ENCODE measurements at places on chromosomes 4 and X.

- no peak for DNase-seq
Observed at GRCh38 chr4:13368217-13368616, 115.9 kb downstream of the RAB28 start.

DNA sequence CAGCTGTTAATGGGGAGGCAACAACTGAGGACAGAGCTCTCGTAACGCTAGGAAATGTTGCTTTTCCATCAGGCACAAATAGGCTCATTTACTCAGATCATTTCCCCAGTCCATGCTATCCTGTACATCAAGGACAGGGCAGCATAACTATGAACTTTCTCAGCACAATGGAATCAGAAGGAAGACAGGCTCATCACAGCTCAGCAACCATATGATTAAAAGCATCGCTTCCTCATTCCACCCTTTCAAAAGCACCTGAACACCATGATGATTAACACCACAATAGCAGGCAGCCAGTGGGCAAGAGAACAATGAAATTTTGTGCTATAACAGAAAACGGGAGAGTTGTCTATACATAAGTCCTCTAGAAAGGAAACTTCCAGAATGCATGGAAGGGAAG, 297.8 kb downstream of the ZNF674 start:
- no peak for DNase-seq

- no peak for DNase-seq
Observed at GRCh38 chr4:105871997-105872396, 23.3 kb upstream of the NPNT start.

GRCh38 chr4:108107729-108108382, 60.9 kb downstream of the LEF1 start:
- DNase-seq: no peak

GRCh38 chr4:117491516-117491915, 406.1 kb upstream of the TRAM1L1 start:
- no peak for DNase-seq

GRCh38 chr4:135249024-135249423, 1047.4 kb upstream of the PABPC4L start:
- no peak for DNase-seq

DNA sequence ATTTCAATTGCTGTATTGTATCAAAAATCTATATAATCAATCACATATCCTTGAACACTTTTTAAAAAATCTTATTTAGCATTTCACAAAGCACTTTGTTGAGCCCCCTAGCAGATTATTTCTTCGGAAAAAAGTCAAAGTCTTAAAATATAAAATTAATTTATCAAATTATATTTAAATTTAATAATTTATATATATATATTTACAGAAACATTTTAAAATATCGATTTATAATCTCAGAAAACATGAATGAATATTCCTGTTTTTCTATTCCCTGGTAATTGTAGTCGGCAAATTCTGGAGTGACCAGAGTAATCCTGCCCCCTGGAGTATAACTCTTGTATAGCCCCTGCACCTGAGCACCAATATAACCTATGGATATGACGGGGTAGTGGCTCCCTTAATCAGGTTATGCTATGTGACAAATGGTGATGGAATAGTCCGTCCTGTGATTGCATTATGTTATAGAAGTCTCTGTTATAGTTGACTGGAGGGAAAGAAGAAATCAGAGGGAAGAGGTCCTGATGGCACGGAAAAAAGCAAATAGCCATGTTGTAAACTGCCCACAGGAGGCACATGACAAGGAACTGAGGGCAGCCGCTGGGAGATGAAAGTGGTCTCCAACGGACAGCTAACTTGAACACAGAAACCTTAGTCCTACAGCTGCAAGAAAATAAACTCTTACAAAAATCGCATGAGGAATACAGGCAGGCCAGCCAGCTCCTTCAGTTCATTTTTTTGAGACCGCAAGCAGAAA, 1092.3 kb downstream of the ARAP2 start:
- peak; percentile 73 for DNase-seq

DNA sequence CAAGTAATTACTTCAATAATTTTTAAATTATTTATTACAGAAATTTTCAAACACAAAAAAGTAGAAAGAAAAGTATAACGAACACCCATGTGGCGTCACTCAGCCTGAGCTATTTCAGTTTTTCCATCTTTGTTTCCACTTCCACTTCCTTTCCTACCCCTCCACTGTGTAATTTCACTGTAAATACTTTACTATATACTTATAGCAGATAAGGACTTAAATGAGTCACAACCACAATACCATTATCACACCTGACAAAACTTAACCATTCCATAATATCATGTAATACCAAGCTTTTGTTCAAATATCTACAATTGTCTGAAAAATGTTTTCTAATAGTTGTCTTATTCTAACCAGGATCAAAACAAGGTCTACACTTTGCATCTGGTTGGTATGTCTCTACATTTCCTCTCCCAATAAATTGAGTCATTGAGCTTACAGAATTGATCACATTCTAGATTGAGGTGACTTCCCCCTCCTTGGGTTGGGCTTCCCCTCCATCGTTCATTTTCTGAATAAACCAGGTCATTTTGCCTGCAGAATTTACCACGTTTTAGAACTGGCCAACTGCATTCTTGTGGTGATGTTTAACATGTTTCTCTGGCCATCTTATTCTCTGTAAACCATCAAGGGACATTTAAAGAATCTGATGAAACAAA, 48.7 kb downstream of the ATP10D start:
- DNase-seq: no peak

DNA sequence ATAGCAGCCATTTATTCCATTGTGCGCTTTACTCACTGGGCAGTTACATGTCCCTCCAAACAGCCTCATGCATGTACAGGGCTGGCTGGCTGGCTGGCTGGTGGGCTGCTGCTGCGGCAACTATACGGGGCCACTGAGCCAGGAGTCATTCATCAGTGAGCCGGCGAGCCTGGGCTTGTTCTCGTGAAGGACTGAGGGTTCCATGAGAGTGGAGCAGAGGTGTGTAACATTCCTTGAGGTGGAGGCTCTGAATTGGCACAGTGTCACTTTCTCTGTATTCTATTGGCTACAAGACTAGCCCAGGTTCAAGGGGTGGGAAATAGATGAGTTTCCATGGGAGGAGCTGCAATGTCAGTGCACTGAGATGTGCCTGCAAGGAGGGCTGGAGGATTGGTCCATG, 89.1 kb downstream of the ARHGAP10 start:
- DNase-seq: no peak

- no peak for DNase-seq
Observed at GRCh38 chrX:42017971-42018370, 94.6 kb upstream of the CASK start.

DNA sequence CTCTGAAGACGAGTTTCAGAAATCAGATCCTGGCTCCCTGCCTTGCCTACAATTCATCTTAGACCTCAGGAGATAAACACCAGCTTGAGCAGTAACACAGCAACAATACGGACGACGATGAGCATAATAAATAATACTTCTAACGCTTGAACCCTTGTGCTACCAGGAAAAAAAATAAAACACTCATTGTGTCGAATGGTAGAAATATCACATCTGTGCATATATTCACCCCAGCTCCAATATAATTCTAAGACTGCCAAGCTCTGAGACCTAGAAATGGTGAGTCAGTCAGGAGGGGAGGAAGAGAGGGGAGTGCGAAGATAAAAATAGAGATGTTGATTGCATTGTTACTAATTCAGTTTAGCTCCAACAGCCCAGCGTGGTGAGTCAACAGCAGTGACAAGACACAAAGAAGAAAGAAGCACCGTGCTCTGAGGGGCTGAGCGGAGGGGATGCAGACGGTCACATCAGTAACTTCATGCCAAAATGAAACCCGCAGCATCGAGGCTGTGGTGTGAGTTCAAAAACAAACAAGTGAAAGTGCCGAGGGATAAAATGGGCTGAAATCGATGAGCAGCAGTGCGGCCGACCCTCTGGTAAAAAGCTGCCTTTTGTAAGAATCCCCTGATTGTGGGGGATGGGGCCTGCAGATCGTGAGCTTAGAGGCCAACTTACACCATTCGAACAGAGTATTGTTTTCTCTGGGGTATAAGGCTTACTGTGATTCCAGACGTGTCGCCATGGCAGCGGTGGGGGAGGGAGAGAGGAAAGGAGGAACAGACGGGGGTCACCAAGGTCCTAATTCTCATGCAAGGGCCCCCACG, 150.4 kb downstream of the MGST2 start:
- DNase-seq: no peak

DNA sequence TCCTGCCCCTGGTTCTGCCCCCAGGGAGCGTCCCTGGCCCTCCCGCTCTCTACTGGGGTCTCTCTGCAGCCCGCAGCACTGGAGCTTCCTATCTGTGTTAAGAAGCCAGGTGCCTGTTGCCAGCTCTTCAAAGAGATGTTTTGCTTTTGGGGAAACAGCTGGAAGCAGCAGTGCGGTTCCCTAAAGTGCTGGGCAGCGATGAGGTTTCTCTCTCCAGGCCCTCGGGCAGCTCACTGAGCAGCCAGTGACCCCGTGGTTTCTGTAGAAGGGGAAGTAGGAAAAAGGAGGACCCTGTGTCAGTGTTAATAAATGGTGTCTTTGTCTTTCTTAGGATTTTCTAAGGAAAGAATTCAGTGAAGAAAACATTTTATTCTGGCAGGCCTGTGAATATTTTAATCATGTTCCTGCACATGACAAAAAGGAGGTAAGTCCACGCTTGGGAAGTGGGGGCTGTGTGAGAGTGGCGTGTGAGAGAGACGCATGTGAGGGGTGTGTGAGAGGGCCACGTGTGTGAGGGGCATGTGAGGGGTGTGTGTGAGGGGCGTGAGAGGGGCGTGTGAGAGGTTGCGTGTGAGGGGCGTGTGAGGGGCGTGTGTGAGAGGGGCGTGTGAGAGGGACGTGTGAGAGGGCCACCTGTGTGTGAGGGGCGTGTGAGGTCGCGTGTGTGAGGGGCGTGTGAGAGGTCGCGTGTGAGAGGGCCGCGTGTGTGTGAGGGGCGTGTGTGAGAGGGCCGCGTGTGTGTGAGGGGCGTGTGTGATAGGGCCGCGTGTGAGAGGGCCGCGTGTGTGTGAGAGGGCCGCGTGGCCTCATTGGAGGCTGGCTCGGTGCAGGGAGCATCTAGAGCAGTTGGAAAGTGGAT, 27.1 kb upstream of the HGFAC start:
- no peak for DNase-seq

- no peak for DNase-seq
Observed at GRCh38 chr4:42470023-42470422, 72.7 kb downstream of the SHISA3 start.

GRCh38 chrX:67288156-67288555, 255.7 kb upstream of the AR start:
- DNase-seq: no peak

DNA sequence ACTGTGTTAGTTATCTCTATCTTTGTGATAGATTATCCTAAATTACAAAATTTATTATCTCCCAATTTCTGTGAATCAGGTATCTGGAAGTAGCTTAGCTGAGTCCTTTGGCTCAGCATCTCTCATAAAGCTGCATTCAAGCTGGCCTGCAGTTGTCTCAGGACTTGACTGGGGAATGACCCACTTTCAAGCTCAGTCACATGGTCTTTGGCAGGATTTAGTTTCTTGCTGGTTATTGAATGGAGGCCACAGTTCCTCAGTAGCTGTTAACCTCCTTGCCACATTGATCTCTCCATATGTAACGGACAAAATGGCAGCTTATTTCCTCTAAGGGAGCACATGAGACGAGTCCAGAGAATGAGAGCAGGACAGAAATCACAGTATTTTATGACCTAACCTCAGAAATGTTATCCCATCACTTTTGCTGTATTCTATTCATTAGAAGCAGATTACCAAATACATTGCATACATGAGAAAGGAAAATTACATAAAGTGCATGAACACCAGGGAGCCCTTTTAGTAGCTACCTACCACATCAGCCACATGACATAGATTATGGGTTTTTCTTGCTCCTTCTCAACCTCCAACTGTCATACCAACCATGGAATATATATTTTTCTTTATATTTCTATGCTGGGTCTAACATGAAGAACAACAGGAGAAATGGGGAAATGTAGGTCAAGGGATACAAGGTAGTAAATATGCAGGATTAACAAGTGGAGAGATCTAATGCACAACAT, 730.1 kb downstream of the CCSER1 start:
- DNase-seq: no peak

DNA sequence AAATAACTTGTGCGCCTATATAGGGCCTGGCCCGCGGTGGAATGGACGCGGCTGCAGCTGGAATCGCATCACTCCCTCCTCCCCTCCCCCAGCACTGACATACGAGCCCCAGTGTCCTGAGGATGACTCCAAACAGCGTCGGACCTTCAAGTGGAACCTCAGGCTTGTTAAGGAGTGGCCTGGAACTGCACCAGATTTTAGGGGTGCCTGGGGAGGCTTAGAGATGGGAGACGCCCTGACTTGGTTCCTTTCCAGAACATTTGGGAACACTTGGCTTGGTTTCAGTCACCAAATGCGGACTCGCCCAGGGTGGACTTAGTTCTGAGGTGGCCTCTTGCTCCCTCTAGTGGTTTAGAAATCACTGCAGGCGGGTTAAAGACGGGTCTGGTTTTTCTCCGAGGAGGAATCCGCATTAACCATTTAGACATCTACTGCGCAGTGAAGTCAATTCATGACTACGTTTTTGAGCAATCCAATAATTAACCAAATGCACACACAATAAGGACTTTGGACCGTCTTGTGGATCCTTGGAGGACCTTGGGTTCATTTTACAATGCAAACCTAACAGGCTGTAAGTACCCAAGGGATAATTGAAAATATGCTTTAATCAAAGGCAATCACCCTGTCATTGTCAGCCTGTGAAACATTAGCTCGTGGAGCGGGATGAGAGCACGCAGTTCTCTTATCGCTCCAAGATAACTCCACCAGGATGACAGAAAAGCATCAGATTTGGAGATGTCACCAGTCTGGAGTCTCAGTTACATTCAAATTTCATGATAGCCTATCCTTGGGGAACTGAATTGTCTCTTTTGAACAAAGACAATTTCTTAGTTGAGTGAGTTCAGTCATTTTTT, 11.2 kb upstream of the PDGFRA start:
- peak; percentile 83 for DNase-seq

DNA sequence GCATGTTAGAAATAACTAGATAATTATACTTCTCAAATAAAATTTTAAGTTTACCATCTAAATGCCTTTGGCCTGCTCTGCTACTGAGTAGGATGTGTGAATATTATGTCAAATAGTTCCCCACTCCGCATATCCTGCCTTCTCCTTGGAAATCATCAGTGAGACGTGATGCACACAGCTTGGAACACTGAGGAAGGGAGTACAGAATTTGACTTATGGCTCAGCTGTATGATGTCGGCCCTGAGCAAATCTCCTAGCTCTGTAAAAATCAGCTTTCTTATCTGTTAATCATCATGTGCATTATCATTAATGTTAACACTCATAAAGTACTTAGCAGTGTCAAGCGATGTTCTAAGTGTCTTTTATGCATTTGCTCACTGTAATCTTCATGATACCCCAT, 241.0 kb upstream of the ANKRD50 start:
- no peak for DNase-seq

GRCh38 chrX:19670854-19671620, 155.7 kb upstream of the MAP3K15 start:
- peak; percentile 90 for DNase-seq

Measured in HT-29 (cell line).